ENCODE measurements at places on chromosomes 2 and 18.

GRCh38 chr2:82591718-82592117 is 1867.4 kb downstream of the SUCLG1 start:
- no peaks in the 10 kb centered on the region for H3K36me3 ChIP-seq
- no peaks in the 10 kb centered on the region for H3K4me1 ChIP-seq
- no peak overlapping the region for H3K27ac ChIP-seq
- no peaks in the 10 kb centered on the region for H3K27me3 ChIP-seq

GRCh38 chr2:99911736-99912135 is 230.7 kb downstream of the AFF3 start:
- no peaks in the 10 kb centered on the region for H3K36me3 ChIP-seq
- DNase-seq: no peak
- H3K4me3 ChIP-seq: no peak overlapping the region
- no peaks in the 10 kb centered on the region for H3K4me1 ChIP-seq
- H3K27ac ChIP-seq: no peak overlapping the region

- H3K27ac ChIP-seq: no peak overlapping the region
- no peaks in the 10 kb centered on the region for H3K27me3 ChIP-seq
- no peak for DNase-seq
- H3K4me3 ChIP-seq: no peak overlapping the region
- no peaks in the 10 kb centered on the region for H3K4me1 ChIP-seq
These were observed 59.0 kb upstream of the IGFBP5 start for GRCh38 chr2:216754336-216754735.

- no peaks in the 10 kb centered on the region for H3K36me3 ChIP-seq
- H3K27ac ChIP-seq: no peak overlapping the region
- no peaks in the 10 kb centered on the region for H3K27me3 ChIP-seq
- no peaks in the 10 kb centered on the region for H3K4me1 ChIP-seq
- H3K4me3 ChIP-seq: no peak overlapping the region
These were observed 133.5 kb upstream of the ALKAL2 start for GRCh38 chr2:421406-421805.

DNA sequence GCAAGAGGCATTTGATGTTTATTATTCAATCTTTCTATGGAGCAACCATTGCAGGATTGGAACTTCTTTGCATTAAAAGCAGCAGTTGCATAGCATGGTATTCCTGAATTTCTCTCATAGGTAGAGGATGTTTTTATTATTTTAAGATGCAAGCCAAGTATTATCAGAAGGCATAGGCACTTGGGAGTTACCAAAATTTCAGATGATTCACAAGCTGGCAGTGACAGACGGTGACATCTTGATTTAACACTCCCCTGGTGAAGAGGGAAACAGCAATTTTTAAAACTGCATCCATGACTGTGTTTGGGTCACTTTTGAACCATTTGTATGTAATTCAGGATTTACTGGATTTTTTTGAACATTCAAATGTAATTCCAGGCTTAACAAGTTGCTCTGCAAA is 654.3 kb downstream of the SLC4A3 start:
- H3K27me3 ChIP-seq: no peaks in the 10 kb centered on the region
- H3K4me3 ChIP-seq: no peak overlapping the region
- H3K36me3 ChIP-seq: no peaks in the 10 kb centered on the region
- DNase-seq: no peak
- H3K4me1 ChIP-seq: no peaks in the 10 kb centered on the region

- H3K4me1 ChIP-seq: peaks cover 2% of the 10 kb centered on the region
- H3K27ac ChIP-seq: no peak overlapping the region
- no peak overlapping the region for H3K4me3 ChIP-seq
- no peaks in the 10 kb centered on the region for H3K27me3 ChIP-seq
These were observed 25.8 kb downstream of the PHLPP1 start for GRCh38 chr18:62741118-62741566.

DNA sequence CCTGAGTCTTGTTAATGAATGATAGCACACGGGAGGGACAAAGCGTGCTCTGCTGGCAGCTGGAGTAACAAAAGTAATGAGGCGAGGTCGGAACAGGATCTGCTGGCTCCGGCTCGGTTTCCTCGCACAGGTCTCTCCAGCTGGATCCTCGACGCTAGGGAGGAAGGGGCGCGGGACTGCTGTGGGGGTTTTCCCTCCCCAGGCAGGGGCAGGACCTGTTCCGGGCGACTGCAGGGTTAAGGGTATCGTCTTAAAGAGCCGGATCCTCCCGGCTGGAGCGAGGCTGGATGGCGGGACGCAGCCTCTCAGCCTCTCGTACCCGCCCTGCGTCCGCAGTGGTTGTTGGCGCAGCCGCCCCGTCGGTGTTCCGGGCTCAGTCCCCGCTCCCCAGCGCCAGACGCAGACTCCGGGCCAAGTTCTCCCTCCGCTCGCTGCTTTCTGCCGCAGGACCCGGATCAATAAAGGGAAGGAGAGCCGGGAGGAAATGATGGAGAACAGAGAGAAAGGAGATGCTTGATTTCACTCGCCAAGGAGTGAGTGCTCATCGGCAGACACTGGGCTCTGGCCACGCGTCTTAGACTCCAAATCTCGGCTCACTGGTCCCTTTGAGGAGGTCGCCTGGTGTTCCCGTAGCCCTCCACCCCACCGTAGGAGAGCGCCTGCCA is 1.1 kb upstream of the LIPG start:
- H3K4me3 ChIP-seq: peak overlapping the region; percentile 57
- no peaks in the 10 kb centered on the region for H3K36me3 ChIP-seq
- H3K4me1 ChIP-seq: peaks cover 5% of the 10 kb centered on the region
- H3K27me3 ChIP-seq: peaks cover 27% of the 10 kb centered on the region

DNA sequence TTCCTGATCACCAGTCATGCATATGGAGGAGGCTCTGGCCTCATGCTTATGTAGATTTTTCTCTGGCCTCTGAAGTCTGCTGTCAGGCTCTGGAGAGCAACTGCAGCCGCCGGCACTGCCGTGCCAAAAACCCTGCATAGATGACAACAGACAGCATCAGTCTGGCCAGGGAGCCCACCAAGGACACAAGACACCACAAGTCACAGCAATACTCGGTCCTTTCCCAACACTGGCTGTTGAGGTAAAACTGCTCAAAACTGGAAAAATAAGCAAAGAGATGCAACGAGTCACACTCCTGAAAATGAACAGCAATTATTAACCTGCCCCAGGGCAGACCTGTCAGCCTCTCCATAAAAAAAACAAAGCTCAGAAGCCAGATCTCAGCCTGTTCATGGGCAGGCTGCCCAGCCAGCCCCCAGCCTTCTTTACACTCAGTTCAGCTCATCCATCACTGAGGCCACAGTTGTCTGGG is 186.0 kb upstream of the RAB6C start:
- no peaks in the 10 kb centered on the region for H3K36me3 ChIP-seq
- no peaks in the 10 kb centered on the region for H3K27me3 ChIP-seq
- DNase-seq: no peak
- no peak overlapping the region for H3K4me3 ChIP-seq

GRCh38 chr2:85470850-85471800 is 52.6 kb downstream of the SH2D6 start:
- no peaks in the 10 kb centered on the region for H3K27me3 ChIP-seq
- no peak overlapping the region for H3K4me3 ChIP-seq
- no peaks in the 10 kb centered on the region for H3K36me3 ChIP-seq
- no peak for DNase-seq
